ENCODE measurements at places on chromosomes 13 and 19.

DNA sequence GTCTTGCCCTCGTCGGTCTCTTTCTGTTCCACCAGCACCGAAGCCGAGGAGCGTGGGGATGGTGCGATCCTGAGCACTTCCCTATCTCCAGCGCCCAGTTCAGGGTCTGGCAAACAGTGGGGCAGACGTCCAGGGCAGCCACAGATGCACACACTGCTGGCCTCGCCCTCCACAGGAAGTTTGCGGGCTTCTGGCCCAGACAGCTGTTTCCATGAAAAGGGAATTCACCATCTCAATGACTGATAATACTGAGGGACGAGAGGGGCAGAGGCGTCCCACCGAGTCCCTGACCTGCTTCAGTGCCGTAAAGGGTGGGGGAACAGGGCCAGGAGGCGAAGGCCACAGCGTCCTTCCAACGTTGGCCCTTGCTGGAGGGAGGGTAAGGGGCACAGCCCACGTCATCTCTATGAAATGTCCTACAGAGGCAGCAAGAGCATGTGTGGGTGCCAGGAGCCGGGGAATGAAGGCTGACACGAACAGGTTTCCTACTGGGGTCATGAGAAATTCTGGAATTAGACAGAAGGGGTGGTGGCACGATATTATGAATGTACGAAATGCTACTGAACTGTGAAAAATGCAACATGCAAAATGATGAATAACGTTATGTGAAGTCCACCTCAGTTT, 19.5 kb downstream of the SHC2 start:
- DNase-seq = no peak

- no peak for DNase-seq
These were observed 30.6 kb downstream of the DPF1 start for GRCh38 chr19:38193445-38193844.

DNA sequence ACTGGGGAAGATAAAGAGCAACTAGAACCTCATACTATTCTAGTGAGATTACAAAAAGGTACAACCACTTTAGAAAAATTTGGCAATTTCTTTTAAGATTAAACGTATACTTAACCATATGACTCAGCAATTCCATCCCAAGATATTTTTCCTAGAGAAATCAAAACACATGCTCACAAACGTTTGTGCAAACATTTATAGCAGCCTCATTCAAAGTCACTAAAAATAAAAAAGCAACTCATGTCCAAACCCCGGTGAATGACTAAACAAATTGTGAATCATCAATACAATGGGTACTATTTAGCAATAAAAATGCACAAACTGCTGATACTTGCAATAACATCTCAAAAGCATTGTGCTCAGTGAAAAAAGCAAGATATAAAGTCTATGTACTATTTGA, 121.5 kb downstream of the FRY start:
- DNase-seq = no peak

DNA sequence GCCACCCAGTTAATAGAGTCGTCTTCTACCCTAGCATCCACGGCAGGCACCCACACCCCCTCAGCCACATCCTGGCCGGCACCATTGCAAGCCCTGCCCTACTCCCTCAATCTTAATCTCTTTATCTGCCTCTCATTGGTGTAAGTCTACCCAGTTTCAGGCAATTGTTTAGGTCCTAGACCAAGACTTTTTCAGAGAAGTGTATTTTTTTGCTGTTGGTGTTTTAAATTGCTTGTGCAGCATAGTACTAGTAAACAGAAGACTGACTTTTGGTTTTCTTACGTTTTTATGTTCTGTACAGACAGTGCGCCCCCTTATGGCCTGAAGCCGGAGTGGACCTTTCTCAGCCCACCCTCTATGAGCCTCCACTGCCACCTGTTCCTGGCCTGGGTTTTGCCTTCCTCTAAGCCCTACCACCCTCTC, 2.3 kb upstream of the LCP1 start:
- DNase-seq = peak; percentile 26

- DNase-seq = peak; percentile 81
These were observed 8.0 kb upstream of the ZNF358 start for GRCh38 chr19:7507884-7508283.

GRCh38 chr19:45973553-45974338, at the start of gene NOVA2:
TSS of gene NOVA2 (minus strand) at chr19:45973865. CDS start at chr19:45973351, 514 bp downstream.
- DNase-seq = peak; percentile 31

GRCh38 chr19:18814063-18814462, 17.7 kb upstream of the UPF1 start:
- no peak for DNase-seq

- no peak for DNase-seq
These were observed 2.7 kb upstream of the CCDC97 start for GRCh38 chr19:41307090-41307875.

GRCh38 chr13:81409284-81409683, 1068.4 kb upstream of the SPRY2 start:
- DNase-seq = no peak

DNA sequence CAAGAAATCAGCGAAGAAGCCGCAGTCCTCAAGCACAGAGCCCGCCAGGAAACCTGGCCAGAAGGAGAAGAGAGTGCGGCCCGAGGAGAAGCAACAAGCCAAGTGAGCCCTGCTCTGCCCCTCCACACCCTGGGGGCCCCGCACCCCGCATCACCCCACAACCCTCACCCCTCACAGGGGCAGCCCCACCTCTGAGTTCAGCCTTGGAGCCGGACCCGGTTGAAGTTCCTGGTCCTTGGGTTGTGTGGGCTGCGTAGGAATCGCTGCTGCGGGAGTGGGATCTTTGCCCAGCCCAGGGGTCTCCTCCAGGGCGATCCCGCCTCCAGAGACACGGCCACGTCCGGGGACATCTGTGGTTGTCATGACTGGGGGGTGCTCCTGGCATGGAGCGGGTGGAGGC, 22.0 kb downstream of the PLIN4 start:
- DNase-seq = no peak

- DNase-seq = no peak
These were observed 39.1 kb upstream of the SLC7A9 start for GRCh38 chr19:32908641-32909190.

GRCh38 chr13:45206340-45206739, 5.5 kb upstream of the KCTD4 start:
- no peak for DNase-seq

- no peak for DNase-seq
These were observed 5.3 kb downstream of the TMPRSS9 start for GRCh38 chr19:2365201-2365970.

- no peak for DNase-seq
These were observed 21.0 kb upstream of the ATP12A start for GRCh38 chr13:24659239-24659638.

DNA sequence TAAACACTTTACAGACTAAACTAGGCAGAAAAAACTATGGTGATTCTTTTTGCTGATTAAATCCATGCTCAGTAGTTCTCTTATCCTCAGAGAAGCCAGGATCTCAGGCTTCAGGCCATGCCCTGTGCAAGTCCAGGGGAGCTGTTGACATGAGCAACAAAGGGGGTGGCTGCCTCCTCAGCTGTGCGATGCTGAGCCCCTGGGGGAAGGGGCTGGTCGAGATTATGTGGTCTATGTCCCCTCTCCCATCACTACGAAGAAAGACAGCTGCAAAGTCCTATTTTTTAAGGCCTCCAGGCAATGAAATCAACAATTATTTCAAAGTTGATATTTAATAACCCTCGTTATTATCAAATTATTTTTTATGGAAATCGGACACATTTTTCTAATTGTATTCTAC, 37.0 kb downstream of the IRS2 start:
- no peak for DNase-seq

GRCh38 chr13:28120317-28120716, 18.0 kb upstream of the PAN3 start:
- DNase-seq = no peak

DNA sequence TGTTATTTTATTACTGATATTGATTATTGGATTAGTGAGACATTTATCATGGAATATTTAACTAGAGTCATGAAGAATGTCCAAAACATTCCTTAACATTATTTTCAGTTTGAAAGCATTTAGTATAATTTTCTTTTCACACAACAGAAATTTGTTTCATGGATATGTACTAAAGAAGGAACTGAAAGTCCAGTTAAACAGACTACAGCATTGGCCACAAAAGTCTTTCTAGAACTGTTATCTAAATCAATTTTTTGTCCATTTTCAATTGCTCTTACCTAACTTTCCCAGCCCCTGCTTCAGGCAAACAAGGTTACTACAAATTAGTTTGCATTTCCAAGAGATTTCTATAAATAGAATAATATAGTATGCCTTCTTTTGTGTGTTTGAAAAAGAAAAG, 1018.0 kb upstream of the PCDH20 start:
- DNase-seq = no peak

DNA sequence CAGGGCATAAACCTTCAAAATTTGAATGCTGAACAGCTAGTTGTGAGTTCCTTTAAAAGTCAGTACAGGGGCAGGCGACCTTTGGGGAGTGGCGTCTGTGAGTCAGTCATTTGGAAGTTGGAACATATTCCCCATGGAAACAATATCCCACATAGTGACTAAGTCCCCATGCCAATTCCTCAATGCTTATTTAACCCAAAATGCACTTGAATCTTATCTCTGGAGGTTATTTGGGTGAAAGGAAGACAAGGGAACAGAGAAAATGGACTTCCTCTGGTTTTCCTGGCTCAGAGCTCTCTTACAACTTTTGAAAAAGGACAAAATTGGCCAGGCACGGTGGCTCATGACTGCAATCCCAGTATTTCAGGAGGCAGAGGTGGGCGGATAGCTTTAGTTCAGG, 479.2 kb upstream of the NBEA start:
- peak; percentile 41 for DNase-seq

GRCh38 chr19:41305927-41306793, 3.8 kb upstream of the CCDC97 start:
- no peak for DNase-seq

- no peak for DNase-seq
These were observed 166.9 kb downstream of the DLEU7 start for GRCh38 chr13:50676602-50677001.

DNA sequence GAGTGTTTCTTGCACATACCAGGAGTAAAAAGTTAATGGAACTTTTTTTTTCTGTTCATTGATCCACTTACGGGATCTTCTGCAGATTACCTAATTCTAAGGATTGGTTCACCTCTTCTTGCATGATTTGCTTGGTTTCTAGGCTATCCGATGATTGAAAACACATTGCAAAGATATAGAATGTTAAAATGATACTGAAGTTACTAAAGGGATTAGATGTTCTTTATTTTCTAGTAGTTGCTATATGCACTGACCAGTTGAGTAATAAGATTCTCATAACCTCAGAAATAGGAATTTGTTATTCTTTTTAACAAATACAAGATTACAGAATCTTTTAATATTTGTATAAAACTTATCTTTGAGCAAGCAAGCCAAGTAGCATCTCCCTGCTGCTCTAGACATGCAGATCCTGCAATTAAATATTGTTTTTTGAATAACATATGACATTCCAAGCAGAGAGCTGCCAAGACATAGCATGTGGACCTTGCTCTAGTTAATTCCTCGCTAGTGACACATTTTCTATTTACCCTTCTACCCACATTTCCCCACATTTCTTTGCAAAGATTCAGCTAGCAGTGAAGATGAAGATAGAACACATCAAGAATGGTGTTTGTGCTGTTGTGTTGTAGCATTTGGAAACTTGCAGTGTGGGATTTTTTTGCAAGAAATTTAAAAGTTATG, 51.7 kb upstream of the RNF113B start:
- no peak for DNase-seq

- DNase-seq = no peak
These were observed 2.8 kb downstream of the ADGRL1 start for GRCh38 chr19:14203177-14203576.

DNA sequence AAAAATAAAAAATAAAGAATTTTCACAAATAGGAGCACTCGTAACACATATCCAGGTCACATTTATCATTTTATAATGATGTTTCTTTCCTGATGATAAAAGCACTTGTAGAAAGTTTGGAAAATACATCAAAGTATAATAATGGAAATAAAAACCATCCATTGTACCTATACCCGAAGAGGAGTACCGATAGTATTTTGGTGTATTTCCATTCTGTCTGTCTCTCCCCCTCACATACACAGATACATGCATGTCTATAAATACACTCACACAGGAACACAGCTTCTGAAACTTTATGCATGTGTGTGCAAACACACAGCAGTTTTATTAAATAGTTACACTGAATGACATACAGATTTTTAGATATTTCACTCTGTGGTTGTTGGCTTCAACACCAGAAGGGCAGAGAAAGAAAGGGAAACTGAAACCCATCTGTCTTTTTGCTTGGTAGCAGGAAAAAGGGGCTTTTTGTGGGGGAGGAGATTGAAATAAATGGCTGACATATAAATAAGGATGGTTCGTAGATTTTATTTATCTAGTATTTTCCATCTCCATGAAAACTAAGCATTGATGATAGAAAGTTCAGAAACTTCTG, 114.8 kb downstream of the LRCH1 start:
- no peak for DNase-seq

GRCh38 chr13:21309542-21310172, 133.2 kb downstream of the MRPL57 start:
- no peak for DNase-seq

- peak; percentile 84 for DNase-seq
These were observed 32.0 kb upstream of the ITM2B start for GRCh38 chr13:48201044-48201443.

DNA sequence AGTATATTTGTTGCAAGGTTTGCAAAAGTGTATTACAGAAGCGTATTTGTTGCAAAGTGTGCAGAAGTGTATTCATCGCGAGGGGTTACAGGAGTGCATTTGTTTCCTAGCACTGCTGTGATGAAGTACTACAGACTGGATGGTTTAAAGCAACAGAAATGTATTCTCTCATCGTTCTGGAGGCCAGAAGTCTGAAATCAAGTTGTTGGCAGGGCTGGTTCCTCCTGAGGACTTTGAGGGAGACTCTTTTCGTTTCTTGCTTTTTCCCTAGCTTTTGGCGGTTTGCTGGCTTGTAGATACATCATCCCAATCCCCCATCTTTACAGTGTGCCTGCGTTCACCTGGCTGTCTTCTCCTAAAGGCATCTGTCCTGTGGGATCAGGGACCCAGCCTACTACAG, 127.9 kb upstream of the USP29 start:
- no peak for DNase-seq

- no peak for DNase-seq
These were observed 26.1 kb upstream of the NDUFS7 start for GRCh38 chr19:1357531-1358109.

- no peak for DNase-seq
These were observed 22.5 kb downstream of the OR10H4 start for GRCh38 chr19:15971224-15971780.

DNA sequence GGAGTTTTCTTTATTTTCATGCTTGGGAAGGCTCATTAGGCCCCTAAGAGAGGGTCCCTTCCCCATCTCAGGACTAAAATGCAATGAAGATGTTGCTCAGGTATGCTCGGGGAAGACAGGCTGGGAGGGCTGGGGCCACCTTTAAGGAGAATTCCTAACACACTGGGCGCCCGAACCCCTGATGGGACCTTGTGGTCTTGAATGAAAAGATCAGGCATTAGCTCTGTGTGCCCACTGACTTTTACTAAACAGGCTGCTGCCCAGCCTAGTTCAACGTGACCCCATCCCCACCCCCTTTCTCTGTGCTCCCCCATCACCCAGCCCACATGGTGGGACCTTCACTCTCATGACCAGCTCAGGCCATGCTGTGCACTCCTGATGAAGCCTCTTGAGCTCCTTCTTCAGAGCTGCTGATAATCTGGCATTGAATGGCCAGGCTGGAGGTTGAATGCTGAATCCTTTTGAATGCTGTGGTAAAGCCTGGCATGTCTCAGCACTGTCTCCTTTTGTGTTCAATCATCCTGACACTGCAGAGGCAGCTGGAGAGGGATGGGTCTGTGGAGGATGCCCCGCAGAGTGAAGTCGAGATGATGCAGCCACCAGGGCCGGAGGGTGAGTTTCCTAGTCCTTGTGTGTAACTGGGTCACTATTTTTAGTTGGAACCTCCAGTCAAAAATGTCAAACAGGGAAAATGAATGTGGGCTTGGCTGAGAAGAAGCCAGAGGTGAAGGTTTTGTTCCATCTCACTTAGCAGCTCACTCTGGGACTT, 209.1 kb downstream of the UQCRFS1 start:
- no peak for DNase-seq

Measured in mucosa of gallbladder (tissue), 1 donor.